Activated T-cell treated with anti-CD3 and anti-CD28 coated beads, Interleukin-2, amount 50 U/mL, for 72 hours (primary cell): ENCODE measurements at places on chromosomes 5 and 9.

- no peaks in the 10 kb centered on the region for H3K4me1 ChIP-seq
- H3K36me3 ChIP-seq, result no peaks in the 10 kb centered on the region
- H3K27ac ChIP-seq, result no peak overlapping the region
- no peak overlapping the region for H3K4me3 ChIP-seq
- no peaks in the 10 kb centered on the region for H3K27me3 ChIP-seq
- no peak for DNase-seq
These were observed 273.7 kb downstream of the PBX3 start for GRCh38 chr9:126020836-126021235.

GRCh38 chr5:146243247-146243646 lies 39.8 kb downstream of the RBM27 start:
- H3K4me1 ChIP-seq, result peaks cover 18% of the 10 kb centered on the region
- no peaks in the 10 kb centered on the region for H3K27me3 ChIP-seq
- DNase-seq, result no peak
- no peak overlapping the region for H3K4me3 ChIP-seq
- H3K27ac ChIP-seq, result no peak overlapping the region

GRCh38 chr5:168608386-168608785 lies 29.2 kb upstream of the PANK3 start:
- no peaks in the 10 kb centered on the region for H3K36me3 ChIP-seq
- peaks cover 46% of the 10 kb centered on the region for H3K4me1 ChIP-seq
- peak overlapping the region; percentile 55 for H3K4me3 ChIP-seq
- peaks cover 6% of the 10 kb centered on the region for H3K27me3 ChIP-seq

GRCh38 chr5:38642189-38642911 lies 85.9 kb upstream of the LIFR start:
- DNase-seq, result no peak
- no peak overlapping the region for H3K4me3 ChIP-seq
- H3K27ac ChIP-seq, result no peak overlapping the region
- no peaks in the 10 kb centered on the region for H3K4me1 ChIP-seq

DNA sequence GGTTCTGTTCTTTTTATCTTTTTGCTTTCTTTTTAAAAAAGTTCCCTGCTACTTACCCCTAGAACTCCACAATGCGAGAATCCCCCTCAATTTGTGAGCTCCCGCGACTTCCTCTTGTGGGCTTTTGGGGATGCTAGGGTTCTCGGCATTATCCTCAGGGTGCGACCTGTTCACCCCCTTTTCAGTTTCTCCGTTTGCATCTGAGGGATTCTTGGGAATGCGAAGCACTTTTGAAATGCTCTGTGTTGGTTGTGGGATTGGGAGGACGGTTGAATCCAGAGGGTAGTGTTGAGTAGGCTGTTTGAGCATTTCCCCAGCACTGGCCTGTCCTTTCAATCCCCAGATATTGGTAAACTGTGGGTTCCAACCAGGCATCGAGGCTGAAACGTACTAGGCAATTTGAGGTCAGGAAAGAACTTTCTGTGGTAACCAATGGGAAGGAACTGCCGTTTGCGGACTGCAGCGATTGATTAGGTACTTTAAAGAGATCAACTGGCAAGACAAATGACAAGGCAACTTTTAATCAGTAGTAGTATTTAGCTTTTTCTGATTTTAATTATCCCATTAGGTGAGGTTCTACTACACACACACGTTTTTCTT lies 415 bp downstream of the XRCC4 start:
- H3K27ac ChIP-seq, result peak overlapping the region; percentile 98
- H3K4me1 ChIP-seq, result peaks cover 48% of the 10 kb centered on the region
- peak; percentile 12 for DNase-seq
- H3K36me3 ChIP-seq, result peaks cover 10% of the 10 kb centered on the region
- peak overlapping the region; percentile 96 for H3K4me3 ChIP-seq
